ENCODE measurements at places on chromosomes 2 and 18.
A peak's percentile ranks its signal among the peaks of the same experiment; 100 is the strongest.

GRCh38 chr2:53785366-53785765 is 1.4 kb downstream of the ASB3 start:
- DNase-seq: no peak

DNA sequence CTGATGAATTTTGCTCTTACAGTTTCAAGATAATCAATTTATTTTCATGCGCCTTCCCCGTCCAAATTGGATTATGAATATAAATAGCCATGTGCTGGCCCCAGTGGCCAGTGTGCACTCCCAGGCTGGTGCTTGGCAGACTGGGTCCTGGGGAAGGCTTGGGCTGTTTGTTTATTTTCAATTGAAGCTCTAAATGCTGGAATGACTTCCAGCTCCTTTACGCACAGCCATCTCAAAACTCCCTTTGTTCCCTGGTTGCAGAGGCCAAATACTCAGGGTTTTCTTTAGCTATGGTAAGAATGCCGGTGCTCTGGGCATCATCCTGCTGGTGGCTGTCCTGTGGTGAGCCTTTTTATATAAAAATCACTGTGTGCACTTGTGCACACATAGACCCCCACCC is 131.5 kb downstream of the PRKCE start:
- DNase-seq: no peak

- no peak for DNase-seq
Observed at GRCh38 chr18:77157312-77157711, 24.7 kb upstream of the MBP start.

DNA sequence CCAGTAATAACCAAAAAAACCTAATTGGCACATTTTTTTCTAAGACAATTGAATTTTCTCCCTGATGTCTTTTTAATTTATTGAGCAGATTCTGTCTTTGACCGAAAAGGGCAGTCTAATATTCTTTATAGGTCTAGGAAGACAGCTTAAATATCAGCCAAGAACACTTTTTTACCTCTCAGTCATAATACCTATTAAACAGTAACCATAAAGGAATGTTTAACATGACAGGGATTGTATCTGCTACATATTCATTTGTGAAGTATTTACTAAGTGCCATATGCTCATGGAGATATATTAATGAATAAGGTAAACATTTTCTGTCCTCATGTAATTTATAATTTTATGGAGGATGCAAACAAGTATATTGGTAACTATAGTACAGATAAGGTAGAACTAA is 3.1 kb upstream of the HTR2B start:
- no peak for DNase-seq

DNA sequence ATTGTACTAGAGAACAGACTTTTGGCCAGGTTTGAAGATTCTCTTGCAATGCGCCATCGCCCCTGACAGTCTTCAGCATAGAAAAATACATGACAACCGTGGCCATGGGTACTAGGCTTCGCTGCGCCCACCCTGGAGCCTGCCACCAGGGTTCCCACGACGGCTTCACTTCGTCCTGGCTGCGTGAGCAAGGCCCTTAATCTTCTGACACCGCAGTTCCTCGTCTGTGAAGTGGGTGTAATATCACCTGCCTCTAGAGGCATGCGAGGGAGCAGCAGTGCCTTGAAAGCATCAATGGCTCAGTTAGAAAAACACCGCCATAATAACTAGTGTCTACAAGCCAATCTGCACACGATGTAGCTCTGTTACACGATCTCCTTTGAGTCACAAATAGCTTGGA is 175.2 kb upstream of the HS6ST1 start:
- DNase-seq: no peak

GRCh38 chr2:102433973-102434654 is 11.2 kb downstream of the IL18RAP start:
- DNase-seq: no peak

- DNase-seq: peak; percentile 61
Observed at GRCh38 chr2:64730551-64731262, 77.0 kb upstream of the SERTAD2 start.

DNA sequence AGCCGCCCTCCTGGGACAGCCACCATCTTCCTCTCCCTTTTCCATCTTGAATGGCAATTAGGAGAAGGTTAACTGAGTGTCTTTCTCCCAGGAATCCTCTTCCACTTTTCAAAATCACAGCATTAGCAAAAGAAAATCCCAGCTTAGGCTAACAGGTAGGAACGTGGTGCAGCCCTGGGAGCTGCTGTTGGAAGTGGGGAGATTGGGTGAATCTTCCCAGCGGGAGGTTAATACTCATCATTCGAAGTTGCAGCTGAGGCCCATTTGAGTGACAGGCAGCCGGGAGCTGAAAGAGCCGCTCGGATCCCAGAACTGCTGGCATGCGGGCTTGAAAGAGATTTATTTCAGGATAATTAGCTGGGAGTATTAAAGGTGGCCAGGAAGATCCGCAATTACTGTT is 306.0 kb downstream of the BCL11A start:
- no peak for DNase-seq

- no peak for DNase-seq
Observed at GRCh38 chr2:96117701-96118588, 1.6 kb upstream of the ADRA2B start.

DNA sequence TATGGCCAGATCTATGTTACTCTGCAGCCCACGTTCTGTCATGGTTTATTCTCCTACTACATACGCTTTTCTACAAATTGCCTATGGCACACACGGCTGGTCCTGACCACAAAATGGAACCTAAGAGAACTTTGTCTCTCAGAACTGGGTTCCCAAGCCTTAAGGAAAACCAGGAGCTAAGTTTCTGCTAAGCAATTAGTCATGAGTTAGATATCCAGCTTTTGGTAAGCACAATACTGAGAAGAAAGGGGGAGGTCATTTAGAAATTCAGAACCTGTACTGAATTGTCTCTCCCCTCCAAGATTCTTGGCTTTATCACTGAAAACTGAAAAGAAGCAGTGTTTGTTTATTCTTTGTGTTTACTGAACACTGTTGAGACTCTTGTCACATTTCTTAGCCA is 283.5 kb upstream of the TANK start:
- DNase-seq: no peak

- DNase-seq: no peak
Observed at GRCh38 chr2:132656266-132656975, 13.6 kb downstream of the LYPD1 start.

- no peak for DNase-seq
Observed at GRCh38 chr2:18788592-18788991, 199.2 kb upstream of the NT5C1B start.

- no peak for DNase-seq
Observed at GRCh38 chr2:179622635-179623300, 238.6 kb downstream of the ZNF385B start.

GRCh38 chr18:32264401-32264800 is 74.6 kb downstream of the MEP1B start:
- no peak for DNase-seq

DNA sequence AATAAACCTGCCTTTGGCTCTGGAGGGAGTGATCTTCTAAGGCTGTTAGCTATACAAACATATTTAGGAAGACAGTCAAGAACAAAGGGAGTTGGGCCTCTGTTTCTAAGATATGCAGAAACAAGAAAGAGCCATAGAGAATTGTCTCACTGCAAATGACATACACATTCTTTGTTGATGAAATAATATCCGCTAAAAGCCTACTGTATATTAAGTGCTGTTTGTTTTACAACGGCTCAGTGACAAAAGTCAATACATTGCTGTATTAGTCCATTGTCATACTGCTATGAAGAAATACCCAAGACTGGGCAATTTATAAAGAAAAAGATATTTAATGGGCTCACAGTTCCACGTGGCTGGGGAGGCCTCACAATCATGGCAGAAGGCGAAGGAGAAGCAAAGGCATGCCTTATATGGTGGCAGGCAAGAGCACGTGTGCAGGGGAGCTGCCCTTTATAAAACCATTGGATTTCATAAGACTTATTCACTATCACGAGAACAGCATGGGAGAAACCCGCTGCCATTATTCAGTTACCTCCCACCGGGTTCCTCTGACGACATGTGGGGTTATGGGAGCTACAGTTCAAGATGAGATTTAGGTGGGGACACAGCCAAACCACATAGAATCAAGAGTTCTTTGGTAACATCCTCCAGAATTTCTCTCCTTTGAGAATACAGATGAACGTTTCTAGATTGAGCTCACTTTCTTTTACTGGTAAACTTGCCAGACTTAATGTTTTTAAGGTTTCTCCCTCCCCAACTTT is 157.8 kb downstream of the PIK3C3 start:
- no peak for DNase-seq

- peak; percentile 27 for DNase-seq
Observed at GRCh38 chr2:3238951-3239841, 138.4 kb downstream of the EIPR1 start.

GRCh38 chr2:199490049-199490448 is 32.3 kb upstream of the SATB2 start:
- DNase-seq: no peak

DNA sequence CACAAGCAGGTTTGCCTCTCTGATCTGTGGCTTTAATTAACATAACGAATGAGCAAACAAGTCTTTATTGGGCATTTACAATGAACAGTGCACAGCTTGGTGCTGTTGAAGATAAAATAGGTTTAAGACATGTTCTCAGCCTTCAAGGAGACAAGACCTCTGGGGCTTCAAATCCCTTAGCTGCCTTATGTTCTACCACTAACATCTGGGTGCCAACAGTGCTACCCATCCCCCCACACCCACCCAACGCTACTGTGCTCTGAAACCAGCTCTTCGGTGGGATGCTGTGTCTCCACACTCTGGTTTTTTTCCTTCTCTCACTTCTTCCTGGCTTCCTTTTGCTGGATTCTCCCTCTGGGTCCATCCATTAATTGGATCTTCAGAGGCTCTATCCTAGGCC is 14.1 kb upstream of the B3GNT2 start:
- DNase-seq: no peak

GRCh38 chr2:236498369-236498768 is 71.3 kb upstream of the ACKR3 start:
- no peak for DNase-seq

- DNase-seq: no peak
Observed at GRCh38 chr2:118980022-118980421, 38.0 kb downstream of the MARCO start.

- DNase-seq: no peak
Observed at GRCh38 chr18:7174344-7175095, 56.4 kb upstream of the LRRC30 start.

- no peak for DNase-seq
Observed at GRCh38 chr2:129975016-129975774, 4.3 kb upstream of the RAB6C start.

DNA sequence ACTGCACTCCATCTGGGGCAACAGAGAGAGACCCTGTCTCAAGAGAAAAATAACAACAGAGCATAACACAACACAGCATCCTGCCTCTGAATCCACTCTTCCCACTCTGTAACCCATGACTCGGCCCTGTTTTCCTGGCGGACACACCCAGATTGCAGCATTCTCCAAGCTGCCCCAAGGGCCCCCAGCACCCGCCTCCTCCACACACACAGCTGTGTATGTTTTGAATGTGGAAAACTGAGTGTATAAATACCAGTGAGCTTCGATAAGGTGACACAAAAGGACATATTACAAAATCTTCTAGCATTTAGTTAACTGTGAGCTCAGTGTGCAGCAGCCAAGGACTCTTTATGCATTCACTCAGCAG is 13.0 kb downstream of the IMPA2 start:
- no peak for DNase-seq

- peak; percentile 30 for DNase-seq
Observed at GRCh38 chr2:134988994-134989605, 58.1 kb downstream of the MAP3K19 start.

DNA sequence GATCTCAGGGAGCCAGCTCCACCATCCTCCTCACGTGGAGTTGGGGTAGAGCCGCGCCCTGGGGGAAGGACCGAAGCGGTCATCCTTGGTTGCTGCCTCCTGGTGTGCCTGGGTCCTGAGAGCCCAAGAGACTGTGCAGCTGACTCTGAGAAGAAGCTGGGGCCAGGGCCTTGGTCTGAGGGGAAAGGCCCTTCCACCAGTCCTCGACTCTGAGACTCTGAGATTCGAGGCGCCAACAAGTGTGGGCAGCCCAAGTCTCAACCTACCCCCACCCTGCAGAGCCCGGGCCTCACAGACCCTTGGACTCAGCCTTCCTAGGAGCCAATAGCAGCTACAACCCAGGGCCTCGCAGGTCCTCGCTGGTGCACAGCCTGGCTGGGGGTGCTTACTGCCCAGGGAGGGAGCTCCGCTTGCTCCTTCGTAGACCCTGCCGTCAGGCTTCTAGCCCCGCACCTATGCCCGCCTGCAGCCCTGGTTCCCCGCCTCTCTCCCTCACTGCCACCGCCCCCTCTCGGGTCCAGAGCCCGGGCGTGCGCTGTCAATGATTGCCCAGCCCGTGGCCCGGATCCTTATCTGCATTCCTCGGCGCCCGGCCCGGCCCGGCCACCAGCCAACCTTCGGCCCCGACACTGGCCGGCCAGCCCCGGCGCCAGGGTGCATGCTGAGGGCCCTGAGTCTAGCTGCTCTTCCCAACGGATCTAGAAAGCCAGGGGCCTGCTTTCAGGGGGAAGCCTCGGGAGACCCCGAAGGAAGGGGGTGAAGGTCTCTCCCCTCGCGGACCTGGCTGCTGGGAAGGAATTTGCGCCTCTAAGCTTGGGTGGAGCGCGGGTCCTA is 2.0 kb downstream of the IHH start:
- DNase-seq: no peak

DNA sequence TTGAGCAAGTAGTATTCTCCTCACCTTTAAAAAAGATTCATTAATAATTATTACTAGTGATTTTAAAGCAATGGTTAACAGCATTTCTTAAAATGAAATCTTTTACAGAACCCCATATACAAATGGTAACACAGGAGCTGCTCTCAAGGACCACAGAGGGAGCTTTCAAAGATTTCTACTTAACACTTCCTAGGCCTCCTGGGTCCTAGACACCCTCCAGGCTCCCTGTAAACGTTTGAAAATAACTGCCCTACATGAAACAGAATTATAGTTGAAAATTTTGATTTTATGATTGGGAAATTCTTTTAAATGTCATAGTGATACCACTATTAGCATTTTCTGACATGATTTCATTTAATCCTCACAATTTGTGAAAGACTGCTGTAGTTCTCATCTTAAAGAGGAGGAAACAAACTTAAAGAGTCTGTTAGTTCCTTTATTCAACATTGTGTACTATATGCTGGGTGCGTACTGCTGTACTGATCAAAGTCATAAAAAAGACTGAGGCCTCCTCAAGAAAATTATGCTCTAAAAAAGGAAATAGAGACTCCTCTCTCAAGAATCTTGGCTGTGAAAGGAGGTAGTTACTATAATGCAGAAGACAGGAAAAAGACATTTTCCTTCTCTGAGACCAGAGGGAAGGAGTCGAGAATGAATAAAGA is 10.6 kb downstream of the CUL3 start:
- no peak for DNase-seq

DNA sequence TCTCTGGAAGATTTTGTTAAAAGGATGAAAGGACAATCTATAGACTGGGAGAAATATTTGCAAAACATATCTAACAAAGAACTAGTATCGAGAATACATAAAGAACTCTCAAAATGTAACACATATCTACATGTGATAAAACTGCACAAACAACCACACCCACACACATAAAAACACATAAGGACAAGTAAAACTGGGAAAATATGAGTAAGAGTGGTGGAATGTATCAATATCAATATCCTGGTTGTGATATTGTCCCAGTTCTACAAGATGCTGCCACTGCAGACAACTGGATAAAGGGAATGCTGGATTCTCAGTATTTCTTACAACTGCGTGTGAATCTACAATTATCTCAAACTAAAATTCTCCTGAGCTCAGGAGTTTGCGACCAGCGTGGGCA is 9.3 kb downstream of the VPS4B start:
- no peak for DNase-seq

- DNase-seq: no peak
Observed at GRCh38 chr2:164568317-164568716, 53.0 kb downstream of the GRB14 start.

All from CD4-positive, alpha-beta T cell treated with Interleukin-4 for 1 hour (primary cell).